ENCODE measurements at places on chromosomes 7 and 10. TPM values are rescaled to one million over a fixed set of nuclear protein-coding genes. Genes with fewer than 3 reads are reported as not detected.

DNA sequence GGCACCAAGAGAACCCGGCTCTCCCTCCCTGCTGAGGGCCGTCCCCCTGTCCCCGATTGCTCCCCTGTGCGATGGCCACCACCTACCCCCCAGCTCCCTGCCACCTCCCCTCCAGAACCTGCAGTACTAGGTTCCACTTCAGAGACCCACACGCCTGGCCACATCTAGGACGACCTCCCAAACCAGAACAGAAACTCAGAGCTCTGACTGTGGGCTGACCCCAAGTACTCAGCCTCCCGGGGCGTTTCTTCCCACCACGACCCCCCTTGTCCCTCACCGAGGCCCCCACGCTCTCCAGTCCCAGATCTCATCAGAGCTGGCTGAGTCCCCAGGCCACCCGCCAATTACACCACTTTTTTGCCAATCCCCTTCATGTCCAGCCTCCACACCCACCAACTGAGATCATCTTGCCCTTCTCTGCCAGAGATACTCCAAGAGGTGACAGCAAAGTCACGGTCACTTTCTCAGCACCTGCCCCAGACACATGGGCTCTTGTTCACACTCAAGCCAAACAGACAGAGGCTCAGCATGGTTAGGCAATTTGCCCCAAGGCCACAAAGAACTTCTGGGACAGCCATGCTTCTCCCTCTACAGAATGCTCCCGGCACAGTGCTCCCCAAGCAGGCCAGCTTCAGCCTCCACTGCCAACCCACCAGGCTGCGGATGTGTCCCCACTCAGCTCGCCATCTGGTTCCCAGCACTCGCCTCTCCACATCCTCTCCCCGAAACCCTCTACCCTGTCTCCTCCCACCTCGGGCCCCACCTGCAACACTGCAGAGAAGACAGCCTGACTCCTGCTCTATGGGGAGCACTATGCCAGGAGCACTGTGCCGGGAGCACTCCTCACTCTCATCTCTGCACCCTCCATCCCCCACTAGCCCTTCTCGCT lies 4.7 kb downstream of the TMEM120A start:
- no peak overlapping the region for H3K4me3 ChIP-seq
- H3K27me3 ChIP-seq = no peaks in the 10 kb centered on the region
- H3K4me1 ChIP-seq = peaks cover 4% of the 10 kb centered on the region
- no peak overlapping the region for H3K27ac ChIP-seq

DNA sequence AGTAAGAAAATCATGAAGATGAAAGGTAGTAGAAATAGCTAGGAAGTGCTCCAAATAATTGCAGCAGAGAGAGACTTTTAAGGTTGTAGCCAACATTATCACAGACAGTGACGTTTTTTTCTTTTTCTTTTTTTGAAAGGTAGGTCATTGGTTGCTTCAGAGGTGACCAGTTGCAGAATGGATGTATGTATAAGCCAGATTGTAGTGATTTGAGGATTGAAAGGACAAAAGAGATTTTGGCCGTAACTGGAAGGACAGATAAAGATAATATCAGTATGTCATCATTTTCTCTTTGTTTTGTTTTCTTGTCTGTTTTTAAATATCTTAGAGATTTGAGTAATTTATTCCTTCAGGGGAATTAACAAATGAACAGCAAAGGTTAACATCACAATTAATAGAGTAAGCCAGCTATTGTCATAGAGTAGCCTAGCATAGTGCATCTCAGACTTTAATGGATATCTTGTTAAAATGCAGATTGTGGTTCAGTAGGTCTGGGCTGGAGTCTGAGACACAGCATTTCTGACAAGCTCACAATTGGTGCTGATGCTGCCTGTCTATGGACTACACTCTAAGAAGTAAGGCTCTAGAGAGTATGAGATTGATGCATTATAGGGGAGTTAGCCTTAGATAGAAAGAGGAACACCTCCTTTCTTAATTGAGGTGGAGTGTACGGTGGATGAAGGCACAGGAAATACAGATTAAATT lies 28.3 kb downstream of the CDK13 start:
- no peak for DNase-seq
- no peak overlapping the region for H3K27ac ChIP-seq
- H3K27me3 ChIP-seq = no peaks in the 10 kb centered on the region

Gene CDC14C
- not detected for total RNA-seq

Gene SERPINE1
- total RNA-seq = 0.27 TPM

GRCh38 chr10:48491392-48492139 lies 113.3 kb downstream of the ARHGAP22 start:
- no peaks in the 10 kb centered on the region for H3K36me3 ChIP-seq
- H3K4me3 ChIP-seq = no peak overlapping the region
- H3K27me3 ChIP-seq = peaks cover 17% of the 10 kb centered on the region
- DNase-seq = no peak
- peaks cover 19% of the 10 kb centered on the region for H3K4me1 ChIP-seq

- DNase-seq = no peak
- H3K4me3 ChIP-seq = no peak overlapping the region
- H3K27ac ChIP-seq = no peak overlapping the region
Measured at GRCh38 chr10:34319197-34319846, 495.8 kb downstream of the PARD3 start.

- no peak overlapping the region for H3K4me3 ChIP-seq
- DNase-seq = no peak
- no peak overlapping the region for H3K27ac ChIP-seq
- H3K36me3 ChIP-seq = no peaks in the 10 kb centered on the region
Measured at GRCh38 chr10:4062751-4063150, 277.7 kb upstream of the KLF6 start.

GRCh38 chr7:3246127-3246526 lies 54.9 kb upstream of the SDK1 start:
- no peaks in the 10 kb centered on the region for H3K27me3 ChIP-seq
- H3K27ac ChIP-seq = no peak overlapping the region
- no peak for DNase-seq
- no peak overlapping the region for H3K4me3 ChIP-seq
- H3K36me3 ChIP-seq = no peaks in the 10 kb centered on the region
